ENCODE measurements at places on chromosomes 2 and 18.
A peak's percentile ranks its signal among the peaks of the same experiment; 100 is the strongest.

GRCh38 chr2:38572167-38572566 is 30.6 kb downstream of the HNRNPLL start:
- DNase-seq: peak; percentile 47

DNA sequence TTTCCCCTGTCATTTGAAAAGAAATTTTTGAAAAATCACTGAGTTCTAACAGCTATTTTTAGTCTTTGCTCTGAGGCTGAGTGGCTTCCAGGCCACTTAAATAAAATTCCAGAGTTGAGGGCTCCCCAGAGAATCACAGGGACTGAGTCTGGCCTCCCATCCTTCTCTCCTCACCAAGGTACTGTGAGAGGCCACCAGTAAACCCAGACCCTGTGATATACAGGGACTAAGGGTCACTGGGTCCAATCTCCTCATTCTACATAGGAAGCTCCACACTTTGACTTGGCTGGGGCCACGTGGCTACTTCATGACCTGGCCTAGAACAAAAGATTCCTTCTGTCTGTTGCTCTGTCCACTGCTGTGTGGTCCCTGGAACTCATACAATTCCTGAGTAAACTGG is 123.2 kb upstream of the CDCA7 start:
- DNase-seq: no peak

DNA sequence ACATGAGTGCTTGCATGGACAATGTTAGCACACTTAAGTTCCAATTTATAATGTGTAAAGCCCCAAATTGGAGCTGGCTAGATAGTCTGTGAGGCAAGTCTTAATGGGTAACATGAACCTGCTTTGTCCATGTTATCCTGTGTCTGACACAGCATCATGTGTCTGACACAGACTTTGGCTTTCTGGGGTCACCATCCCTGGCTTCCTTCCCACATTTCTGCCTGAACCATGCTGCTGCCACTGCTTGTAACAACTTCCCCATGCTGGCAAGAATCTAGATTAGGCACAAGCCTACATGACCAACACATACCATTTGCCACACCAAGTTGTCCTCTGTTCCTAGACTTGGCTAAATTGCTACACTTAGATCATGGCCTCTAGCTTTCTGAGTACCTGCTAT is 49.8 kb upstream of the ZBTB7C start:
- DNase-seq: no peak

DNA sequence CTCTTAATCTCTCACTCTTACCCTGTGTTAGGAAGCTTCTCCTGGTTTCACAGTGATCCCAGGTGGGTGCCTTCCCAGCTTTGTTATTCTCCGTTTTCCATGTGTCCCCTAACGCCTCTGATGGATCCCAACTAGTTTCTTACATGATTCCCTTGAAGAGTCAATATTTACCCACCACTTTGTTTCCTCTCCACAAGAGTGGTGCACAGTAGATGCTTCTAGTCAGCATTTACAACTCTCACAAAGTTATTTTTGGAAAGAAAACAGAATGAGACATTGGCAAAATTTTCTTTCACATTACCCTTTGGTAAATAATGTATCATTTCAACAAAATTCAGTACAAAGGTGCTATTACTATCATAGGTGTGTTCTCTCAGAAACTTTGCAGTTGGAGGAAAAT is 1611.1 kb upstream of the ZEB2 start:
- DNase-seq: no peak

DNA sequence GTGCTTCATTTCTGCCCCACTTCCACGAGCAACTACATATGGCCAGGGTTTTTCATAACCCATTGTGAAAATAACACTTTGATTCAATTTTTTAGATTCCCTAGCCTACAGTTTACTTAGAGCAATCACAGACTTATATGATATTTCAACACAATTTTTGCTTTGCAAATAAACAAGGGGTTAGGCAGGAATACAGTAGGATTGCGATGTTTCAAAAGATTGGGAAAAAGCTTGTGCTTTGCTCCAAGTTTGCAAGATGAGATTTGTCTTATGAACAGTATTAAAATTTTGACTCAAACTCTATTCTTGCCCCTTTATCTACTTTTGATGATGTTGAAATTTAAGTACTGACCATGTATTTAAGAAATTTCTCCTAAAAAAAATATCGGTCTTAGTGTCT is 814.5 kb upstream of the PIK3C3 start:
- DNase-seq: no peak

DNA sequence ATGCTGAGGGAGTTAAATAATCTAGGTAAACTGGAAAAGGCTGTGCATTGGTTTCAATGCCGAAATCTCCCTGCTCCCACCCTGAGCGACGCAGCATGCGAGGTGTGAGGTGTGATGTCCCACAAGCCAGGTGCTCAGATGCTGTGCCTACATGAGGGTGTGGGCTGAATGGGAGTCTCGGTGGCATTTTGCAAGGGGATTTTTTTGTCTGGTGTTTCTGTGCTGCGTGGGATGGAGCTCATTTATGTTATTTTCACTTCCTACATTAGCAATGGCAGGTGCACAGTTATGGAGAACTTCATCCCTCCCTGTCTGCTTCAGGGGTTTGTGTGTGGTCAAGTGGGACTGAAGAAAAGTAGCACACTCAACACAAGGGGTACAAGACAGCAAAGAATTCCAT is 110.2 kb upstream of the CCDC68 start:
- DNase-seq: no peak

DNA sequence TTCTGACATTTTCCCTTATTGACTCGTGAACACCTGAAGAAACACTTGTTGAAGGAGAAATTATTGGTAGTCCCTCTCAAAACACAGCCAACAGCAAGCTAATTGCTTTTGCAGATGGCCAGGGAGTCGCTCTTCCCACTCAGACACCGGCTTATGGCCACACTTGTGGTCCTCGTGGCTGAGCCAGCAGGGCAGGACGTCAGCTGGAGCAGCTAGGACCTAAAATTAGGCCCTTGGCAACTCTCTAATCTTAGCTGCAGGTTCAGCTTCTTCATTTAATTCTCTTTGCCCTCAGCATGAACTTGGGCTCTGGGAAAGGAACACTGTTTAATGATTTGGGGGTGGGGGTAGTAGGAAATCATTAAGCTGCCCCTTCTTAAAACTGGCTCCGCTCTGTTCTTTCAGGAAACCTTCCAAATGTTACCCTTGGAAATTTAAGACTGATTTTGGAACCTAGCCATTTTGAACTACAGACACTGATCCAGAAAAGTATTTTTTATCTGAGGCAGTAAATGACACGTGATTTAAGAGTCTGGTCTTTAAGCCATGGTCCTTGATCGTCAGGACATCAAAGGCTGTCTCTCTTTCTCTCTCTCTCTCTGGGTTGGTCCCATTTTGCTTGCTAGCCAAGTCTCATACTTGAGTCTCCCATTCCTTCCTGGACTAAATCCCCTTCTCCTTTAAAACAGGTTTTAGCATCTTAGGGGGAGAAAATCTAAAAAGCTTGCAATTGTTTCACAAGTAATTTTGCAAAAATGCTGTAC is 77.5 kb downstream of the CDK15 start:
- DNase-seq: no peak

GRCh38 chr18:35753306-35753910 is 171.9 kb downstream of the GALNT1 start:
- DNase-seq: no peak

GRCh38 chr2:179793238-179793637 is 68.2 kb downstream of the ZNF385B start:
- no peak for DNase-seq

DNA sequence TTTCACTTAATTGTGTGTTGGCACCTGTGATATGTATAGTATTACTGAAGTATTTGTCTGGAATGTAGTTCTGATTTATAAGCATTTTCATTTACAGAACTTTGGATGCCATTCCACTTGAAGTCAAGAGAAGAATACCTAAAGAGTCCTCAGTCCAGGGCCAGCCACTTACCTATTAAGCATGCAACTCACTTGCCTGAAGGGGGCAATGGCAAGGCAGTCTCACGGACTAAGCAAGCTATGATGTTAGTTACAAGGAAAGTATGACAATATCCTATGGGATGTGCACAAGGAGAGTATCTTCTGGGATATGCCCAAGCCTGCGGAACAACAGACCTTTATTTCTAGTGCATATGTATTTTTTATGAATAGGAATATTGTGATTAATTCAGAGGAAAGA is 369.4 kb upstream of the GCFC2 start:
- no peak for DNase-seq

GRCh38 chr18:36459203-36459602 is 161.7 kb downstream of the FHOD3 start:
- DNase-seq: no peak

- DNase-seq: no peak
Observed at GRCh38 chr2:71816815-71817214, 330.8 kb downstream of the CYP26B1 start.

GRCh38 chr2:17573804-17574175 is 33.3 kb downstream of the VSNL1 start:
- no peak for DNase-seq

DNA sequence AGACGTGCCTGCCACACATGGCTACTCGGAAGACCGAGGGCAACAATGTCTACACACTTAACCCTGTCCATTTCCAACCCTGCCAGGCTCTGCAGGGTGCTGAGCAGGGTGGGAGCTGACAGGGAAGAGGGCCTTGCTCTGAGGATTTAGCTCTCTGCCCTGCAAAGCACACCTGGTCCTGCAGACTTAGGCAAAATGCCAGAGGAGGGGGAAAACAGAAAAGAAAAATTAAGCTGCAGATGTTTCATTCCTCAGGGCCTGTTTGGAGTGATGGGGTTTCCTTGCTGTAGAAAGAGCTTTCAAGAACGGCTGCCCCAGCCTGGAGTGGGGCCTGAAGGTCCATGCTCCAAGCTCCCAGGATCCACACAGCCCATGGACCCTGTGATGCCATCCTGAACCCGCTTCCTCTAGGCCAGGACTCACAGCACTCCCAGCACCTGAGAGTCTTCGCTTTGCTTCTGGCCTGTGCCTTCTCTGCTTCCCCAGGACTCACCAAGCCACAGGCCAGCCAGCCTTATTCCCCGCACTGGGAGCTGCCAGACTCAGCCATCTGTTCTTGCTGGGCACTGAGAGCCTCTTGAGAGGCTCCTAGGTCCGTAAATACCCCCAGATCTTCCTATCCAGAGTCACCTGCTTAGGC is 9.1 kb upstream of the TEX51 start:
- no peak for DNase-seq

DNA sequence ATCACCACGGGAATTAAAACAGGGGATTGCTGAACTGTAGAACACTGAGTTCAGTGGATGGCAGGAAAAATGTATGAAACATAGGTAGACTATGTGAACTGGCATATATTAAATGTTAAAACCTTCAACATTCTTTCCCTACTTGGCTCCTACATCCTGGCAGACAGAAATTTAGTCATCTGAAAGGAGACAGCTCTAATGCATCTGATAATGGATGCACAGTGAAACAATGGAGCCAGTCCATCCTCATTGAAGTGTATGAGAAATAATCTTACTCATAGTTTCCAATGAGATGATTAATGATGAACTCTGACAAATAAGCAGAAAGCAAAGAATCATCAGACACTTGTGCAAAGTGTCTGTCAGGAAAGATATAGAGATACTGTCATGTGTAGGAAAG is 1629.7 kb upstream of the TMEFF2 start:
- DNase-seq: no peak

DNA sequence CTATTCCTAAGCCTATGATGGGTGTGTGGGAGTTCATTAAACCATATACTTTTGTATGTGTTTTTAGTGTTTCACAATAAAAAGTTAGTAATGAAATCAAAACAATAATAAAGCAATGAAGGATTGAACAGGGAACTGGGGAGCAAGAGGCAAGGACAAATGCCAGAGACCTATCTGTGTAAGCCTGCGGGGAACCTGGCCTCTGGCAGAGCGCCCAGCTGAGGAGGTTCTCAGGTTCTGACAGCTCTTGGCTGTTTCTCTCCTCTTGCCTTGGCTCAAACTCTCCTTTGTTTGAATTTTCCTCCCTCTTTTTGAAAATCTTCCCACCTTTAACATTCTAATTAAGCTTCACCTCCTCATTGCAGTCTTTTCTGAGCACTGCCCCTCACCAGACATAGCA is 200.0 kb upstream of the NCKAP5 start:
- no peak for DNase-seq

DNA sequence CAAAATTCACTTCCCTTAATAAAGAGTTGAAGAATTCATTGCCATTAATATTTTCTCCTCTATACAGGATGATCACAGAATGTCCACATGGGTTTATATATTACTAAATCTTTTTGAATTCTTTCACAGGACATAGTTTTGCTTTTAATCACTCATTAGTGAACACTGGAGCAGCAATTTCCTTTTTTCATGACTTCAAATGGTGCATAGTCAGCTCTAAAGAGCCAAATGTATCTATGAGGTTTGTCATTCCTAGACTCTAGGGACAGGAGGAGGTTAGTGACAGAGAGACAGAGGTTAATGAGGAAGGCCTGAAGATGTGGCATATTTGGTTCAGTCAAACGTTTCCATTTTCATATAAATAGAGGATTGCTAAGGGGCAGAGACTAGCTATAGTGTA is 111.8 kb downstream of the FSHR start:
- no peak for DNase-seq

DNA sequence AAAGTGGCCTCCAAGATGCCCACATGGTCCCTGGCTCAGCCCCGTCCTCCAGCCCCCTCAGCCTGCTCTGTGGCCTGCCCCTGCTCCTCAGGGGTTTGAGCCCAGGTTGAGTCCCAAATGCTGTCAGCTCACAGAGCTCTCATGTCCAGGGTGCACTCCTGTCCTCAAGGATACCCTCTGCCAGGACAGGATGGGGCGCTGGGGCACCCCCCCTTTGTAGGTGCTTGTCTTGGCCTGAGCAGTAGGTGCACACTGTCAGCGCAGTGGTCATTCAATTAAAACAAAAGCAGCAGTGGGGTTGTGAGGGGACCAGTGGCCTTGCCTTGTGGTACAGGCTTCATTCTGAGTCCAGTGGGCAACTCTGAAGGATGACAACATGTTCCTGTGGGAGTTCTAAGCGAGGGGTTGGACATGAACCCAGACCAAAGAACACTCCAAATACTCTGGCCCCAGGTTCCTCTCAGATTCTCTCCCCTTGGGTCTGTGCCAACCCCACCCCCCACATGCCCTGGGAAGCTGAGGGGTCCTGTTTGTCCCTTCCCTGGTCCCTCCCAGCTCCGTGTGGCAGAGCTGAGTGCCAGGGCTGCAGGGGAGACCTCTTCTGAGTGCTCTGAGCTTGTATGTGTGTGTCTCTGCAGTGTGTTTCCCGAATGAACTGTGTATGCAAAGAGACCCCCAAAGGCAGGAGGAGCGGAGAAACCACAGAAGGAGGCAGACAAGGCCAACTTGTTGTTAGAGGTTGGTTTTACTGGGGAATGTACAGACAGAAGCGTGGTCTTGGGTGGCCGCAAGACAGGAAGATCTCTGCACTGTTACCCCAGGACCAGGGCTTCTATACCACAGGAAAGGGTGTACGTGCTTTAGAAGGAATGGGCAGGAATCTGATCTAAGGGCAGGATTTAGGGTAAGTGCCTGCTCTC is 155.6 kb upstream of the HS6ST1 start:
- no peak for DNase-seq

- DNase-seq: no peak
Observed at GRCh38 chr2:212173331-212173730, 365.3 kb downstream of the ERBB4 start.

GRCh38 chr18:47881752-47882455 is 48.6 kb downstream of the SMAD2 start:
- DNase-seq: no peak
